ENCODE measurements at places on chromosomes 12 and 14. TPM values are rescaled to one million over a fixed set of nuclear protein-coding genes. Genes with fewer than 3 reads are reported as not detected.

The NOS1 gene
- total RNA-seq = not detected

The BATF gene
- 149 TPM for total RNA-seq

The SMCO2 gene
- 1.4 TPM for total RNA-seq

The FIGNL2 gene
- 0.15 TPM for total RNA-seq

The INHBC gene
- total RNA-seq = not detected

The SOX5 gene
- total RNA-seq = 1.5 TPM

The REM2 gene
- 0.51 TPM for total RNA-seq

The ERBB3 gene
- total RNA-seq = 1.3 TPM

The KRT79 gene
- not detected for total RNA-seq

The TAS2R13 gene
- 2.8 TPM for total RNA-seq

The TRPV4 gene
- not detected for total RNA-seq

The TWF1 gene
- total RNA-seq = 35.1 TPM

The KLRC2 gene
- total RNA-seq = not detected

The MYH6 gene
- total RNA-seq = 0.56 TPM

The CSRP2 gene
- total RNA-seq = 0.39 TPM

The ENDOU gene
- not detected for total RNA-seq

The GLI1 gene
- 0.51 TPM for total RNA-seq

The CCDC60 gene
- total RNA-seq = not detected

The PZP gene
- total RNA-seq = not detected

The FANCM gene
- 13.1 TPM for total RNA-seq

The GPATCH2L gene
- 74.6 TPM for total RNA-seq

The PIK3C2G gene
- not detected for total RNA-seq

The C14orf132 gene
- 0.39 TPM for total RNA-seq

The RHOF gene
- 121 TPM for total RNA-seq

The MDGA2 gene
- total RNA-seq = not detected

The TCL1B gene
- total RNA-seq = not detected

The NXPH4 gene
- total RNA-seq = 0.37 TPM

The CATSPERB gene
- 13.3 TPM for total RNA-seq

The ANGEL1 gene
- total RNA-seq = 12.8 TPM

The DBX2 gene
- not detected for total RNA-seq

The ADCY4 gene
- total RNA-seq = 5.3 TPM

The LTBR gene
- 0.20 TPM for total RNA-seq

Data from T-helper 1 cell treated with Interleukin-12 subunit alpha and Interleukin-12 subunit beta and Interleukin-4 antibody, amounts not matched to agents 30 ng/mL and 1 ng/mL, for 36 hours (primary cell).